GM23248 (cell line): ENCODE measurements at places on chromosomes 11 and 22. TPM values are rescaled to one million over a fixed set of nuclear protein-coding genes. Genes with fewer than 3 reads are reported as not detected.
A peak's percentile ranks its signal among the peaks of the same experiment; 100 is the strongest.

The CDON gene
- polyA plus RNA-seq = 2.2 and 2.7 TPM in 2 replicates

The DGCR6 gene
- 0.93 and 3.0 TPM in 2 replicates for polyA plus RNA-seq

The IGLL5 gene
- polyA plus RNA-seq = not detected in 2 replicates

The ALDH3B2 gene
- not detected in 2 replicates for polyA plus RNA-seq

The RIMBP3C gene
- polyA plus RNA-seq = 0.15 TPM in 1 of 2 replicates, not detected in the other

The SMIM35 gene
- not detected in 2 replicates for polyA plus RNA-seq

The CHRM4 gene
- polyA plus RNA-seq = not detected in 2 replicates

DNA sequence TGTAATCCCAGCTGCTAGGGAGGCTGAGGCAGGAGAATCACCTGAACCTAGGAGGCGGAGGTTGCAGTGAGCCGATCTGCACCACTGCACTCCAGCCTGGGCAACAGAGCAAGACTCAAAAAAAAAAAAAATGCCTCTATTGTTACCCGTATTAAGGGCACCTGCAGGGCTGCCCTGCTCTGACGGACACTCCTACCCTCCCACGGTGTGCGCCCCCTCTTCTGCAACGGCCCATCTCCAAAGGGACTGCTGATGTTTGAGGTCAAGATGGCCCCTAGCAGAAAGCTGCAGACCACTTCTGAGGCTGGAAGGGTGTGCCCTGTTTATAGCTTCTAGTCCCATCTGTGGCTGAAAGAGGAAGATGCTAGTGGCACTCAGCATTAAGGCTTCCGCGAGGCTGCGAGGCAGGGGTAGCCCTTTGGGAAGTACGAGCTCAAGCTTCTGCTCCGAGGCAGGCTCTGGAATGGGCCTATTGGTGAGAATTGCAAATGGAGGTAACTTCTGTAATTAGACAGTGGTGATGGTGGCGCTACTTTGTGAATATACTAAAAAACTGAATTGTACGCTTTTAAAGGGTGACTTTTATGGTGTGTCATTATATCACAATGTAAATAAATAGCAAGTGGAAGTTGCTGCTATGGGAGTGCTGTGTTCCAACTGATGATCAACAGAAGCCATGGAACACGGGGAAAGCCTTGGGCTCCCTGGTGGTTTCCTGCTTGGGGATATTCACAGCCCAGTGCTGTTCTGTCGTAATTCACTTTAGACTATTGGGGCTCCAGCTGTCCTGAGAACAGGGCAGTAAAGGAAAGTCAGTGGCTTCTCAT, 24.3 kb downstream of the ARFGAP2 start:
- no peaks in the 10 kb centered on the region for H3K36me3 ChIP-seq
- H3K4me3 ChIP-seq = no peak overlapping the region
- H3K4me1 ChIP-seq = peaks cover 9% of the 10 kb centered on the region
- no peak for DNase-seq
- no peak overlapping the region for H3K27ac ChIP-seq

- H3K36me3 ChIP-seq = no peaks in the 10 kb centered on the region
- H3K27me3 ChIP-seq = peaks cover 14% of the 10 kb centered on the region; the same call in 1 of the 2 replicates
- H3K4me3 ChIP-seq = no peak overlapping the region
Observed at GRCh38 chr22:45077286-45077685, 67.5 kb upstream of the PHF21B start.

GRCh38 chr11:100151944-100152343, 535.1 kb upstream of the ARHGAP42 start:
- H3K4me1 ChIP-seq = no peaks in the 10 kb centered on the region
- no peak overlapping the region for H3K4me3 ChIP-seq
- no peaks in the 10 kb centered on the region for H3K27me3 ChIP-seq
- no peaks in the 10 kb centered on the region for H3K36me3 ChIP-seq

- no peaks in the 10 kb centered on the region for H3K36me3 ChIP-seq
- H3K27ac ChIP-seq = no peak overlapping the region
- no peaks in the 10 kb centered on the region for H3K4me1 ChIP-seq
- H3K27me3 ChIP-seq = no peaks in the 10 kb centered on the region
- H3K4me3 ChIP-seq = no peak overlapping the region
Observed at GRCh38 chr11:105986554-105986953, 35.5 kb downstream of the MSANTD4 start.

DNA sequence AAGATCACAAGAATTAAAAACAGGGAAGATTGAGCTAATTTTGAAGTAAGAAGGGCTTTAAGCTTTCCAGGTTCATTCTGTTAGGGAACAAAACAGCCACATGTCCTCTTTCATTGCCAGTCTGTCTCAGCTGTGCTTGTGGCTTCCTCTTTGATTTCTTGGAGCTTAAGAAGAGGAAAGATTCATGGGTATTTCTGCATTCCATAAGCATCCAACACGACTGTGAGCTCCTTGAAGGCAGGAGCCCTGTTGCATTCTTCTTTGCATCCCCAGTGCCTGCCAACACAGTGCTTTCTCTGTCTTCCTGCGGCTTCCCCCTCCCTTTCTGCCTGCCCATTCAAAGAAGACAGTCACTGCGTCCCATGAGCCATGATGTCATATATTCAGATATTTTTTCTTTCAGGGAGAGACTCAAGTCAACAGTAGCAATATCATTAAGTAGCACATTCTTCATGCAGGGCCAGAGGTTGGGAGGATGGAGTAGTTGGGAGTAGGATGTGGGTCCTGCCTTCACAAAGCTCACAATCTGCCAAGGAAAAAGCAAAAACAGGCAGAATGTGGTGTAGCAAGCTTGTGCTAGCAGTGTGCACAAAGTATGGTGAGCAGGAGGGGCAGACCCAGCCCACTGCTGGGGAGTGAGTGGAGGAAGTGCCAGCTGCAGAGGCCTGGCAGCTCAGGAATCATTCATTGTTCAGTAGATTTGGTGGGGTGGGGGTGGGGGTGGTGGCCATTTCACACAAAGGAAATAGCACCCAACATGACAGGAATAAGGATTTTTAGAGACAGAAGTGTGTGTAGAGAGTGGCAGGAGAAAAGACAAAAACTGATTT, 162.1 kb upstream of the RASSF10 start:
- no peak overlapping the region for H3K27ac ChIP-seq
- no peaks in the 10 kb centered on the region for H3K27me3 ChIP-seq
- no peak overlapping the region for H3K4me3 ChIP-seq

GRCh38 chr11:73283276-73284000, 11.3 kb downstream of the P2RY6 start:
- H3K4me3 ChIP-seq = no peak overlapping the region
- H3K27ac ChIP-seq = no peak overlapping the region
- DNase-seq = no peak

DNA sequence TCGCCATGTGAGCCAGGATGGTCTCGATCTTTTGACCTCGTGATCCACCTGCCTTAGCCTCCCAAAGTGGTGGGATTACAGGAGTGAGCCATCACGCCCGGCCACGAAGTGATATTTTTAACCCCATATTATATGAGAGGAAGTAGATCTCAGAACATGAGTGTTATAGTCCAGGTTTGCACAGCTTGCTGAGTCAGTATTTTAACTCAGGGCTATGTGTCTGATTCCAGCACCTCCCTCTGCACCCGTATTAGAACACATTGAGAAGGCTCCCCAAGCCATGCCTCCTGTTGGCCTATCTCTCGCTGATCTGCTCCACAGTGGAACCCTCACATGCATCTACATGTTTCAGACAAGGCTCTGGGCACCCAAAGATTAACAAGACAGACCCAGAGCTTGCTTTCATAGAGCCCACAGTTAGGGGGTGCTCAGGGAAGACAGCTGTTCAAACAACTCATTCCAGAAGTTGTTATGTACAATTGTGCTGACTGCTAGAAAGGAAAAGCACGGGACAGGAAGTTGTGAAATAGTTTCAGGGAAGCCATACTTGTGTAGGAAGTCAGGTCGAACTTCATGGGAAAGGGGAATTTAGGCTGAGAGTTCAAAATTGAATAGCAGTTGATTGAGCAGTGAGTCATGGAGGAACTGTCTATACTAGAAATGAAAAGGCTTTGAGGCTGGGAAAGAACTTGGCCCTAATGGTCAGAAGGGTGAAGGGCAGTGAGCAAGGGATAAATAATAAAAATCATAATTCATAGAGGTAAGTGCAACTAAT, 49.3 kb upstream of the CLPB start:
- no peaks in the 10 kb centered on the region for H3K4me1 ChIP-seq
- no peaks in the 10 kb centered on the region for H3K36me3 ChIP-seq
- H3K27me3 ChIP-seq = no peaks in the 10 kb centered on the region
- H3K4me3 ChIP-seq = no peak overlapping the region
- peak; percentile 9 for DNase-seq
- no peak overlapping the region for H3K27ac ChIP-seq

DNA sequence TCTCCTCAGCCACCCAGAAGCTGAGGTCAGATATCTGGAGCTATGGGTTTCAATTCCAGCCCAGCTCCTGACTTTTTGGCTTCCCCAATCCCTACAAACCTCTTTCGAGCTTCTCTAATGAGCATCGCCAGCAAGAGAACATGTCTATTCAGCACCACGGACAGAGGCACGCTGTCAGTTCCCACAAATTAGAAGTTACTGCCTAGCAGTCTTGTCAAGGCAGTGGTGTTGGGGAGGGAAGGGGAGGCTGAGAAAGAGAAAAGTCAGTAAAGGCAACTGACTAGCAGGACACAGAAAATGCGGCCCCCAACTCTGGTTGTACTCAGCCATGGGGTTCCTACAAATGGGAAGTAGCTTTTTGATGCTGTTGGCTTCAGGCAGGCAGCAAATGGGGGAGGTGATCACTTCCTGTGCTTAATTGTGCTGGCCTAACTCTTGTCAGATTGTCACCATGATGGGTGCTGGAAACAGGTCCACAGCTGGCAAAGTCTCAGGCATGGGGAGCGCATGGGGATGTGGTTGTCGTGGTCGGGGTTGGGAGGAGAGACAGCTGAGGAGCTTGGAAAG, 205.9 kb downstream of the ST3GAL4 start:
- no peaks in the 10 kb centered on the region for H3K4me1 ChIP-seq
- DNase-seq = peak; percentile 66
- no peak overlapping the region for H3K27ac ChIP-seq
- H3K4me3 ChIP-seq = no peak overlapping the region
- H3K36me3 ChIP-seq = no peaks in the 10 kb centered on the region
- no peaks in the 10 kb centered on the region for H3K27me3 ChIP-seq

- no peak overlapping the region for H3K4me3 ChIP-seq
- H3K36me3 ChIP-seq = no peaks in the 10 kb centered on the region
- H3K4me1 ChIP-seq = no peaks in the 10 kb centered on the region
- H3K27me3 ChIP-seq = no peaks in the 10 kb centered on the region
- H3K27ac ChIP-seq = no peak overlapping the region
Observed at GRCh38 chr11:113113801-113114704, 152.8 kb downstream of the NCAM1 start.

DNA sequence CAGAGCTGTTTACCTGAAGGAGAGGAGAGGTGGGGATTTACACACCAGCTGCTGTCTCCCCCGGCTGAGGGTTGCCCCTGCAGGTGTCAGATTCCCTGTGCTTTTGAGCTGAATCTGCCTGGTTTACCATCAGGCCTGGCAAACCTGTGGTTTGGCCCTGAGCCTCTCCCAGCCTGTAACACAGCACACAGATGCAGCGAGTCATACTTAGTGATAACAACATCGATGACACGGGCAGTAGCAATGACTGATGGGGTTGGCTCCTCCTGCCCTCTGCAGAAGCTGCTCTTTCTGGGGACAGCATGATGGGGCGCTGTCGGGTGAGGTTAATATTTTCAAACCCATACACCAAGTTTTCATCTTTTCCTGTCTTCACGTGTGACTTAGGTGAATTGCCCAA, 380.0 kb upstream of the B3GAT1 start:
- no peak overlapping the region for H3K4me3 ChIP-seq
- no peaks in the 10 kb centered on the region for H3K4me1 ChIP-seq
- no peak overlapping the region for H3K27ac ChIP-seq
- H3K27me3 ChIP-seq = no peaks in the 10 kb centered on the region

DNA sequence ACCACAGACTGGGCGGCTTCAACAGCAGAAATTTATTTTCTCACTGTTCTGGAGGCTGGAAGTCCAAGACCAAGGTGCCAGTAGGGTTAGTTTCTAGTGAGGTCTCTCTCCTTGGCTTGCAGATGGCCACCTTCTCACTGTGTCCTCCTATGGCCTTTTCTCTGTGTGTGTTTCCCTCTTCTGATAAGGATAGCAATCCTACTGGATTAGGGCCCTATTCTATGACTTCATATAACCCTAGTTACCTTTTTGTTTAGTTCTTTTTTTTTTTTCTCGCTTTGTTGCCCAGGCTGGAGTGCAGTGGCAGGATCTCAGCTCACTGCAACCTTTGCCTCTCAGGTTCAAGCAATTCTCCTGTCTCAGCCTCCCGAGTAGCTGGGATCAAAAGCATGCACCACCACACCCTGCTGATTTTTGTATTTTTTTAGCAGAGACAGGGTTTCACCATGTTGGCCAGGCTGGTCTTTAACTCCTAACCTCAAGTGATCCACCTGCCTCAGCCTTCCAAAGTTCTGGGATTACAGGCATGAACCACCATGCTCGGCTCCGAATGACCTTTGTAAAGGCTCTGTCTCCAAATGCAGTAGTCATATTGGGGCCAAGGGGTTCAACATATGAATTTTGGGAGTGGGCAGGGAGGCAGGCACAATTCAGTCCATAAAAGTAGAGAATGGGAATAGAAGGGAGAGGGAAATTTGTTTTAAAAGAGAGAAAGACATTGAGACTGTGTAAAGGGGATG, 25.5 kb upstream of the NNMT start:
- no peaks in the 10 kb centered on the region for H3K36me3 ChIP-seq
- H3K4me3 ChIP-seq = no peak overlapping the region
- H3K27me3 ChIP-seq = peaks cover 63% of the 10 kb centered on the region
- DNase-seq = no peak
- H3K27ac ChIP-seq = no peak overlapping the region
- no peaks in the 10 kb centered on the region for H3K4me1 ChIP-seq

GRCh38 chr11:101442936-101443521, 140.8 kb downstream of the TRPC6 start:
- H3K36me3 ChIP-seq = no peaks in the 10 kb centered on the region
- no peaks in the 10 kb centered on the region for H3K27me3 ChIP-seq
- peak overlapping the region; percentile 78 for H3K27ac ChIP-seq
- H3K4me1 ChIP-seq = peaks cover 69% of the 10 kb centered on the region
- H3K4me3 ChIP-seq = peak overlapping the region; percentile 3; the same call in 1 of the 2 replicates

DNA sequence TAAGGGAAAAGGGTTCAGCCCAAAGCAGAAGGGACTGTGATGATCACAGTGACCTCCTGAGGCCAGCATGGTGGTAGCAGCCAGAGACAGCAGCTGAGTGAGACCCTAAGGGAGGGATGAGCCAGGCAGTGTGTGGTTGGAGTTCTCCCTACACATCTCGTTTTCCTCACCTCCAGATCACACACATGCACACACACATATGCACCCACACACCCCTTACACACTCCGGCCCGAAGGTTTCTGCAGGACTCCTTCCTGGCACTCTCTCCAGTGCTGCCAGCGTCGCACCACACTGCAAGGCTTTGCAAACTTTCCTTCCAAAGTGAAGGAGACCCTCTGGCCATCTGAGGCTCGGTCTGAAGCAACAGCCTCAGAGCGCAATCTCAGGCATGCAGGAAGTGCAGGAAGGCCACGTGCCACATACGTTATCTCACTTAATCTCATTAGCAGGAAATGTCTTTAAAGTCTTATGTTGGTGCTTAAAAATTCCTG, 26.9 kb upstream of the TP53I11 start:
- H3K4me3 ChIP-seq = no peak overlapping the region
- peaks cover 7% of the 10 kb centered on the region for H3K27me3 ChIP-seq
- no peak overlapping the region for H3K27ac ChIP-seq
- no peaks in the 10 kb centered on the region for H3K4me1 ChIP-seq
- no peak for DNase-seq
